Stimulated activated CD8-positive, alpha-beta memory T cell treated with anti-CD3 and anti-CD28 coated beads, Interleukin-15, amount 100 ng/mL, for 48 hours (primary cell): ENCODE measurements at places on chromosomes 6 and 20.

GRCh38 chr6:12403201-12403826 is 113.2 kb downstream of the EDN1 start:
- DNase-seq = no peak

DNA sequence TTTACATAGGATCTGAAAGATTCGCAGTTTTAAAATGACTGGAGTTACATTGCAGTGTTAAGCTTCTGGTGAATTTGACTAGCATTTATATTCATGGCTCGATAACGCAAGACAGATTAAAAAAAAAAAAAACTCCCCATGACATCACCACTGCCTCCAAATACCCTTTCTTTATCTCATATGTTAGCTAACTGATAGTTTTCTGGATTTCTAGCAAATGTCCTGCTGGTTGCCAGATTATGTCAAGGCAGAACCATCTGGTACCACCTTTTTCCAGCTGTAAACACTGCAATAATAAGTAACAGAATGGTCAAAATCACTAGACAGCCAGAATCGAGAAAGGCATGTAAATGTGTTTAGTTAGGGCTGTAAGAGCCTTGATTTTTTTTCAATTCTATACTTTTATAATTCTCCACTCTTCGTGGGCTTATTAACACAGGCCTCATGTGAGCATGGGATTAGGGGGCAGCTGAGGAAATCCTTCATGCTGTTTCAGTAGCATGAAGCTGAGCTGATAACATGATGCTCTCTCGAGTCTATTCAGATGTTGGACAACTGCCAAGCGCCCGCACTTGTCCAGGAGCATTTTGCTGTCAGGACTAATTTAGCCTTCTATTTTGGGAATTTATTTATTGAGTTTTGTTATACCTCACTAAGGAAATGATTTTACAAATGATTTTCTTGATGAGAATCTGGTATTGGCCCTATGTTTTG is 166.0 kb upstream of the SCGN start:
- DNase-seq = no peak

- DNase-seq = no peak
These were observed 20.9 kb upstream of the MBOAT1 start for GRCh38 chr6:20233007-20233730.

DNA sequence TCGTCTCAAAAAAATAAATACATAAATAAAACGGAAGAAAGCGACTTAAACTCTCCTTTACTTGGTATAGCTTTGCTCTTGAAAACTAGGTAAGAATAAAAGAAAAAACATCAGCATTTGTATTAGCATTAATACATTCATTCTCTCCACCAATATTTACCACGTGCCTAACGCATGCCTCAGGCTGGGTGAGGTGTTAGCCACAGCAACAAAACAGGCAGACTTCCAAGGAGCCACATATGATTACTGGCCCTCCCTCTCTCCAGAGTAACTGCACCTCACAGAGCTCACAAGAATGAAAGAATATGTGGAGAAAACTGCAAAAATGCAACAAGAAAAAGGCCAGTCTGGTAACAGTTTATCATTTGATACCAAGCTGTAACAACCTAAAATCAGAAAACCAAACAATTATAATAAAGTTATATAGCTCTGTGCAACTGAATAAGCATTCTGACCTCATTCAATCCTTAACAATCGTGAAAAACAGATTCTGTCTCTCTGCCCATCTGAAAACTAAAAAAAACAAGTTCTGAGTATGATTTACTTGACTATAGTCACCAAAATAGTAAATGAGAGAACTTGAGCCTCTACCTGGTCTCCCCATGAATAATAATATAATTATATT is 5.2 kb downstream of the NAPB start:
- DNase-seq = no peak

DNA sequence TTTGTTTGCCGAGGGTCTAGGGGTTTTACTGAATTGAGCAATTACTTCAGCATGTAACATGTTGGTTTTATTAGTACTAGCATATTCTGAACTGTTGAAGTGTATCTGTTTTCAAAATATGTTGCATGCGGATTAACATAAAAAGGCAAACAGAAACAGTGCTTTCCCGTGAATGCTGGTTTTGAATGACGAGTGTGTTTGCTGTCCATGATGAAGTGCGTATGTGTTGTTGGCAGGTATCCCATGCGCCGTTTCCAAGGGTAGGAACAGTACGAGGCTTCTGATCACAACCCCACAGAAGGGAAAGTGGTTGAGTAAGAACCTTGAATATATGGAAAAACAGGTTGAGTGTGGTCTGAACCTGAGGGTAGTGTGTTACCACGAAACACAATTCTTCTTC is 232.9 kb downstream of the SAMD5 start:
- no peak for DNase-seq

DNA sequence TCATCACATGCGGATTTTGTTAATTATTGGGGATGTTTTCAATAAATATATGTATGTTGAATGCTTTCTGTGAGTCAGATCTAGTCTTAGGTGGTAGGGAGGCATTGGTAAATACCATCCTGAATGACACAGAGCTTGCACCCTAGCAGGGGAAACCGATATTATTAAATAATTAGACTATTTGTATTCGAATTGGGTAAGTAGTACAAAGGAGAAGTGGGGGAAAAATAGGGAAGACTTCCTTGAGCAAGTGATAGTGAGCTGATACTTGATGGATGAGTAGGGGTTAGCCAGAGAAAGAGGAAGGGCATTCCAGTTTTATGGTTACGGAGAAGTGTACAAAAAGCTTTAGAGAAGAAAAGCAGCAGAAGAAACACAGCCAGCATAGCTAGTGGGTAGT is 1.5 kb downstream of the RIOK1 start:
- no peak for DNase-seq

DNA sequence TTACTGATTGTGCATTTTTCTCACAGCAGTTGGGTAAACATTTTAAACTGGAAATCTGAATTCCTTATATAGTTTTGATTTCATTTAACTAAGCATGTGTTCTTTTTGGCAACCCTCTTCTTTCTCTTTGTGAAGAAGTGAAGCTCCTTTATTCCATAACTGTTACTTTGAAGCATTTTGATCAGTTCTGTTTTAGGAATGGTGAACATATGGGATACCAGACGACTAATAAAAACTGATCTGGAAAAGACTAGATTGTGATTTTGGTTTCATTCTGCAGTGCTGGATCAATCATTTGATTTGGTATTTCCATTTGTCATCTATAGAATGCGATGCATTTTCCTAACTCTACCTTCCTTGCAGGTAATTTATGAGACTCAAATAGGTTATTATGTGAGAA is 9.8 kb downstream of the AFG1L start:
- no peak for DNase-seq

DNA sequence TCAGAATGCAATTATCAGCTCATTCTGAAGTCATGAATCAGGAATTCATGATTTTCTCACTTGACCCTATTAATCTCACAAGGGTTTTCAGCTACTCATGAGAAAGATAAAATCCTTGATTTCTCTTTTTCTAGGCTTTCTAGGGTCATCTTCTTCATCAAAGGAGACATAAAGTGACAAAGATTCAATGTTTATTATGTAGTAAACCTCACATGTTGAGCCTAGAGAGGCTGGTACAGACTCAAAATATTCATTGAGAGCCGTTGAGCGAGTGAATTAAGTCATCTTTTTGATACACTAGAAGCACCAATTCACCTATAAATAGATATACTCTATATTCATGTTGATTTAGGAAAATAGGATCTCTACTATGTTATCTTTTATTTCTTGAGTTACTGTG is 104.8 kb upstream of the TRAF3IP2 start:
- no peak for DNase-seq

DNA sequence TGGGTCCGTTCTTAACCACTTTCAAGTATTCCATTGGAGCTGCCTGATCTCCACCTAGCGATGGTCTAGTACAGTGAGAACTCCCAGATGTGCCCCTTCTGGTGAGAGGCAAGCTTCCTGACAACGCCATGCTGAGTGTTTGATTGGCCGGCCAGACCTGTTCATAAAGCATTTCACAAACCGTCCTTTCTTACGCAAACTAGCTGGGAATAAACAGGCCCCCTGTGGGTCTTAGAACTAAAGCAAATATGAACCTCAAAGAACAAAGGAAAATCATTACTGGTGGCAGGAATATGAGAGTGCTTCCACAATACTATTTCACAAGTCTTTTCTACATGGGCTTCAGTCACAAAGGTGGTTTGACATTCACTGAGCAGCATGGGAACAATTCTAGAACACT is 15.6 kb upstream of the GCNT2 start:
- no peak for DNase-seq
